ENCODE measurements at places on chromosomes 3 and 15. TPM values are rescaled to one million over a fixed set of nuclear protein-coding genes. Genes with fewer than 3 reads are reported as not detected.
A peak's percentile ranks its signal among the peaks of the same experiment; 100 is the strongest.

DNA sequence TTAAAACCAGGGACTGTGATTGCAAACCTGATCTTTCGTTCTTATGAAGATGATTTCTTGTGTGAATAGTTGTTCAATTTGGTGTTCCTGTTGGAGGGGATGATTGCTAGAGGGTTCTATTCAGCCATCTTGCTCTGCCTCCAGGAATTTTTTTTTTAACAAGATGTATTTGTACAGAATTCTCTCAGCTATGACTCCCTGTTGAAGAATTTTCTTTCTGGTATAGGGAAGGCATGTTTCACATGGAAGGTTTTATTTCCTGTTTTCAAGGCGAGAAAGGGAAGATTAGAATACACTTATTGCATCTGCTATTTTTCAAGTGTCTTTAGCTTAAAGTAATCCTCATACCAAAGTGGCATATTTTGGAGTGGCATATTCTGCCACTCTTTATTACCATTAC, 5.6 kb upstream of the LRRC34 start:
- peaks cover 44% of the 10 kb centered on the region for H3K27me3 ChIP-seq
- no peak overlapping the region for H3K4me3 ChIP-seq
- DNase-seq = no peak
- peaks cover 11% of the 10 kb centered on the region for H3K36me3 ChIP-seq
- H3K27ac ChIP-seq = no peak overlapping the region

- H3K4me1 ChIP-seq = peaks cover 66% of the 10 kb centered on the region
- H3K27me3 ChIP-seq = no peaks in the 10 kb centered on the region
- H3K4me3 ChIP-seq = no peak overlapping the region
- no peak for DNase-seq
- peak overlapping the region; percentile 96 for H3K27ac ChIP-seq
- H3K36me3 ChIP-seq = peaks cover 14% of the 10 kb centered on the region
Measured at GRCh38 chr15:38682861-38683260, 118.2 kb upstream of the RASGRP1 start.

DNA sequence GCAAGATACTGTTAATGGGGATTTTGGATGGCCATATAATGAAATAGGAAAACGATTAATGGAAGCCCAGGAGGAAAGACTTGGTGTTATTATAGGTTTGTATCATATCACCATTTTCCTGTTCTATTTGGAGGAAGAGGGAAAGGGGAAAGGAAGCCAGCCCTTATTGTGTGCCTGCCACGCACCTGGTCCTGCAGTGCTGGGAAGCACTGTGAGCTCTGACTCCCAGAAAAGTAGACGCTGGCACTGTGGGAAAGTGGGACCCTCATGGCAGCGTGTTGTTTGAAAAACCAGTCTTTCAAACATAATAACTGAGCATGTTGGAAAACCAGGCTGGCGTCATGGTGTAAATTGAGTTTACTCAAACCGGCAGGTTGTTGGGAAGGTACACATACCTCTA, 22.0 kb downstream of the CGNL1 start:
- DNase-seq = no peak
- H3K4me3 ChIP-seq = no peak overlapping the region
- no peaks in the 10 kb centered on the region for H3K4me1 ChIP-seq

- H3K27ac ChIP-seq = no peak overlapping the region
- H3K4me3 ChIP-seq = no peak overlapping the region
- DNase-seq = no peak
- H3K27me3 ChIP-seq = peaks cover 3% of the 10 kb centered on the region
- no peaks in the 10 kb centered on the region for H3K36me3 ChIP-seq
Measured at GRCh38 chr15:58401991-58402649, 29.7 kb upstream of the LIPC start.

GRCh38 chr15:60839510-60840211, 360.7 kb upstream of the ICE2 start:
- H3K4me1 ChIP-seq = peaks cover 49% of the 10 kb centered on the region
- no peak overlapping the region for H3K4me3 ChIP-seq
- DNase-seq = no peak
- H3K36me3 ChIP-seq = no peaks in the 10 kb centered on the region

- H3K4me1 ChIP-seq = no peaks in the 10 kb centered on the region
- H3K27me3 ChIP-seq = no peaks in the 10 kb centered on the region
- peaks cover 6% of the 10 kb centered on the region for H3K36me3 ChIP-seq
- no peak for DNase-seq
Measured at GRCh38 chr3:188468662-188469061, 314.7 kb downstream of the LPP start.

DNA sequence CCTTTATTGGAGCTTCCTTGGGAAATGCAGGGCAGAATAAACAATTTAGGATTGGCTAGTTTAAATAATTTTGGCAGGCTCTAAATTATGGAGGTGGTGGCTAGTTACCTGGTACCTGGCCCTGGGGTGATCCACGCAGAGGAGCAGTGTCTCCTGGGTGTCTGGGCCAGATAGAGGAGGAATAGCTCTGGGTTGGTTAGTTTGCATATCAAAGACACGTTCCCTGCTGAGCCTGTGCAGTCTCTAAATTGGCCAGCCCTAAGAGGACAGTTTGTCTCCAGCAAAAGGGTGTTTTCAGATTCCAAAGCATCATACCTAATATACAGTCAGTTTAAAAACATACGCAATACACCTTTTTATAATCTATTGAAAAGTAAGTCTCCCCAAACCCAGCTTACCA, 333.3 kb upstream of the TPM1 start:
- DNase-seq = no peak
- H3K4me3 ChIP-seq = no peak overlapping the region
- H3K36me3 ChIP-seq = no peaks in the 10 kb centered on the region
- H3K27me3 ChIP-seq = no peaks in the 10 kb centered on the region
- no peaks in the 10 kb centered on the region for H3K4me1 ChIP-seq
- H3K27ac ChIP-seq = no peak overlapping the region

DNA sequence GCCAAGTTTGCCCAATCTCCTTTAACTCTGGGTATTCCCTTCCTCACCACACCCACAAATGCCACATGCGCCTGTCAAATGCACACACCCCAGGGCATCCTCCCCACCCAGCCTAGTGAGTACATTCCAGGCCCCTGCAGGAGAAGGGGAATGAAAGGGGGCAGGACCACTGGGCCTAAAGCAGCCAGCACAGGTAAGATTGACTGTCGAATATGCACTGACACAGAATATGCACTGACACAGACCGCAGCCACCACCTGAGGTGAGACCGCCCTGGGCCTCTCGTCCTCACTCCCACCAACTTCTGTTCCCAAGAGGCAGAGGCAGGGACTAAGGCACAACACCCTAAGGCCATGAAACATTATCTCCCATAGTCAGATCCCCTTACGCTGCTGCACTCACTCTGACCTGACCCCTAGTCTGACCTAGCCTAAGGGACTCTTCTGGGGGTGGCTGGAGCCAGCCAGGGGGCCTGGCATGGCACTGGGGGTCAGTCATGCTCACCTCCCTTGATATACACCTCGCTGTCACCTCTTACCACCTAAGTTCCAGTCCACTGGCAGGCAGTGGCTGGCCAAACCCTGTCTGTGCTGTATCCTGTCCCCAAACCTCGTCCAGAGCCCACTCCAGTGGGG, 10.8 kb downstream of the AP3B2 start:
- H3K4me1 ChIP-seq = no peaks in the 10 kb centered on the region

DNA sequence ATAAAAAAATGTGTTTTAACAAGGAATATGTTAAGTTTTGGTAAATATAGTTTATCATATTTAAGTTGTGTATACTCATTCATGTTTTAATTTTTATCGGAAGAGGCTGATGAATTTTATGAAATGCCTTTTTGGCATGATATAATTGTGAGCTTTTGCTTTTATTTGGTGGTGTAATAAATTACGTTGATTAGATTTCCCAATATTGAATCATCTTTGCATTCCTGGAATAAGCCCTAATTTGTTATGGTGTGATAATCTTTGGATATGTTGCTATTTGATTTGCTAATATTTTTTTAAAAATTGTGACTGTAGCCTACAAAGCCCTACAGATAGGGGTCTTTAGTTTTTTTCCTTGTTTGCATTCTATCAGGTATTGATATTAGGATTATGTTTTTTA, 107.4 kb downstream of the IGF1R start:
- H3K4me1 ChIP-seq = peaks cover 2% of the 10 kb centered on the region
- no peaks in the 10 kb centered on the region for H3K27me3 ChIP-seq
- no peak for DNase-seq

GRCh38 chr3:169931747-169932520, 20.6 kb downstream of the SAMD7 start:
- no peak for DNase-seq
- peaks cover 31% of the 10 kb centered on the region for H3K27me3 ChIP-seq
- peaks cover 3% of the 10 kb centered on the region for H3K4me1 ChIP-seq
- no peak overlapping the region for H3K4me3 ChIP-seq
- H3K36me3 ChIP-seq = no peaks in the 10 kb centered on the region

- H3K27me3 ChIP-seq = peaks cover 2% of the 10 kb centered on the region
- no peaks in the 10 kb centered on the region for H3K4me1 ChIP-seq
- no peak overlapping the region for H3K27ac ChIP-seq
Measured at GRCh38 chr3:98809557-98809956, 46.4 kb downstream of the ST3GAL6 start.

- H3K4me1 ChIP-seq = peaks cover 15% of the 10 kb centered on the region
- H3K4me3 ChIP-seq = no peak overlapping the region
- no peak overlapping the region for H3K27ac ChIP-seq
- peaks cover 6% of the 10 kb centered on the region for H3K36me3 ChIP-seq
Measured at GRCh38 chr3:183400352-183400751, 28.1 kb downstream of the MCF2L2 start.

DNA sequence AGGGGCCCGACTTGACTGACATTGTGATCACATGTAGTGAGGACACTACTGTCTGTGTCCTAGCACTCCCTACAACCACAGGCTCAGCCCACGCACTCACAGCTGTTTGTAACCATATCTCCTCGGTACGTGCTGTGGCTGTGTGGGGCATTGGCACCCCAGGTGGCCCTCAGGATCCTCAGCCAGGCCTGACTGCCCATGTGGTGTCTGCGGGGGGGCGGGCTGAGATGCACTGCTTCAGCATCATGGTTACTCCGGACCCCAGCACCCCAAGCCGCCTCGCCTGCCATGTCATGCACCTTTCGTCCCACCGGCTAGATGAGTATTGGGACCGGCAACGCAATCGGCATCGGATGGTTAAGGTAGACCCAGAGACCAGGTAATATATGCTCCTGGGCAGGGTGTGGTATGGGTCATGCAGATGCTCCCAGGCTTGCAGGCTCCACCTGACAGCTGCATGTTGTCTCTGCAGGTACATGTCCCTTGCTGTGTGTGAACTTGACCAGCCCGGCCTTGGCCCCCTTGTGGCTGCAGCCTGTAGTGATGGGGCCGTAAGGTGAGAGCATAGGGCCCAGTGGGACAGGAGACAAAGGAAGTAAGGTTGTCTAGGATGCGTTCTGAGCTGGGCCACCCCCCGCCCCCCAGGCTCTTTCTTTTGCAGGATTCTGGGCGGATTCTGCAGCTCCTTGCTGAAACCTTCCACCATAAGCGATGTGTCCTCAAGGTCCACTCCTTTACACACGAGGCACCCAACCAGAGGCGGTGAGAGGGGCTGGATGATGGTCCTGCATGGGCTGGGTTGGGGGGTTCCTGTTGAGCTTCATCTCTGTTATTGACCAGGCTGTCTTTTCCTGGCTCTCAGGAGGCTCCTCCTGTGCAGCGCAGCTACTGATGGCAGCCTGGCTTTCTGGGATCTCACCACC, 4.4 kb downstream of the DALRD3 start:
- peak; percentile 68 for DNase-seq
- no peak overlapping the region for H3K27ac ChIP-seq
- peaks cover 25% of the 10 kb centered on the region for H3K4me1 ChIP-seq
- no peaks in the 10 kb centered on the region for H3K27me3 ChIP-seq
- H3K4me3 ChIP-seq = no peak overlapping the region
- peaks cover 20% of the 10 kb centered on the region for H3K36me3 ChIP-seq

DNA sequence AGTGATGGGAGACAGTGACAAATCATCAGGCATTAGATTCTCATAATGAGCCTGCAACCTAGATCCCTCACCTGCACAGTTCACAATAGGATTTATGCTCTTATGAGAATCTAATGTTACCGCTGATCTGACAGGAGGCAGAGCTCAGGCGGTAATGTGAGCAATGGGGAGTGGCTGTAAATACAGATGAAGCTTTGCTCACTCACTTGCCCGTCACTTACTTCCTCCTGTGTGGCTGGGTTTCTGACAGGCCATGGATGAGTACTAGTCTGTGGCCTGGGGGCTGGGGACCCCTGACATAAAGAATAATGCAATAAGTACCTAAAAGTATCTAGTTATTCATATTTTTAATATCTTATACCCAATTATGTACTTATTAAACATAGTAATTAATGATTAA, 15.6 kb downstream of the IQCB1 start:
- H3K27me3 ChIP-seq = no peaks in the 10 kb centered on the region
- no peak overlapping the region for H3K27ac ChIP-seq
- DNase-seq = no peak
- peaks cover 85% of the 10 kb centered on the region for H3K36me3 ChIP-seq

GRCh38 chr15:70062321-70062956, 35.3 kb downstream of the TLE3 start:
- H3K27ac ChIP-seq = no peak overlapping the region
- H3K27me3 ChIP-seq = no peaks in the 10 kb centered on the region
- no peaks in the 10 kb centered on the region for H3K4me1 ChIP-seq
- no peak overlapping the region for H3K4me3 ChIP-seq
- H3K36me3 ChIP-seq = peaks cover 27% of the 10 kb centered on the region
- DNase-seq = no peak

- H3K27ac ChIP-seq = no peak overlapping the region
- peaks cover 3% of the 10 kb centered on the region for H3K4me1 ChIP-seq
Measured at GRCh38 chr3:173584838-173585831, 187.6 kb downstream of the NLGN1 start.

- no peak overlapping the region for H3K4me3 ChIP-seq
- no peak overlapping the region for H3K27ac ChIP-seq
- H3K36me3 ChIP-seq = no peaks in the 10 kb centered on the region
- DNase-seq = no peak
- H3K27me3 ChIP-seq = no peaks in the 10 kb centered on the region
- no peaks in the 10 kb centered on the region for H3K4me1 ChIP-seq
Measured at GRCh38 chr3:63727233-63727632, 74.8 kb downstream of the SNTN start.

- H3K27me3 ChIP-seq = no peaks in the 10 kb centered on the region
- no peak overlapping the region for H3K27ac ChIP-seq
- peaks cover 58% of the 10 kb centered on the region for H3K36me3 ChIP-seq
- H3K4me3 ChIP-seq = no peak overlapping the region
- peaks cover 22% of the 10 kb centered on the region for H3K4me1 ChIP-seq
Measured at GRCh38 chr3:63990204-63990603, 33.1 kb downstream of the PSMD6 start.

DNA sequence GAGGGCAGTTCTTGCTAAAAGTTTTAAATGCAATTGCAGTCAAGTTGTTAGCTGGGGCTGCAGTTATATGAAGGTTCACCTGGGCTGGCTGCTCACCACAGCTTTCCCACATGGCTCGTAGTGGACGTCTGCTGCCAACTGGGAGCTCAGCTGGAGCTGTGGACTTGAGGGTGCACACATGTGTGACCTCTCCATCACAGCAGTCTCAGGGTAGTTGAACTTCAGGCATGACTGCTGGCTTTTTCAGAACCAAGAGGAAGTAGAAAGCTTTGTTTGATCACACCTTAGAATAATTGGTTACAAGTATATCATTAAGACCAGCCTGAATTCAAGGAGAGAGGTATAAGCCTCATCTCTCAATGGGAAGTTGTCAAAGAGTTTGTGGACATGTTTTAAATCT, 74.1 kb downstream of the CHL1 start:
- no peak overlapping the region for H3K27ac ChIP-seq
- no peaks in the 10 kb centered on the region for H3K27me3 ChIP-seq
- H3K4me3 ChIP-seq = no peak overlapping the region
- DNase-seq = no peak
- H3K36me3 ChIP-seq = no peaks in the 10 kb centered on the region

Gene BFSP2
- total RNA-seq = 2.1 TPM

Gene ACTC1
- total RNA-seq = not detected

Gene RASGRF1
- not detected for total RNA-seq

Gene LRRC31
- not detected for total RNA-seq

Gene NR2E3
- total RNA-seq = not detected

Gene SPTBN5
- total RNA-seq = 0.91 TPM

Measured in activated CD8-positive, alpha-beta memory T cell treated with anti-CD3 and anti-CD28 coated beads, Interleukin-2, amount 10 ng/mL, durations not matched to agents 7 days and 5 days (primary cell).